ENCODE measurements at places on chromosomes 5 and 9.

- DNase-seq, result no peak
These were observed 644 bp upstream of the CTNNAL1 start for GRCh38 chr9:109013679-109014607.

DNA sequence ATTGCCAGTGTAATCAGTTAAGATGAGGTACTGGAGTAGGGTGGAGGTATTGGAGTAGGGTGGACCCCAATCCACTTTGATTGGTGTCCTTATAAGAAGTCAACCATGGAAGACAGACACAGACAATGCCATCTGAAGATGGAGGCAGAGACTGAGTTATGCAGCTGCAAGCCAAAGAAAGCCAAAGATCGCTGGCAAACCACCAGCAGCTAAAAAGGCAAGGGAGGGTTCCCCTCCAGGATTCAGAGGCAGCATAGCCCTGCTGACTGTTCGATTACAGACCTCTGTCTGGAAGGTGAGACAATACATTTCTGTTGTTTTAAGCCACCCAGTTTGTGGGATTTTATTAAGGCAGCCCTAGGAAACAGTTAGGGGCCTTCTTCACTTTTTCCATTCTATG lies 30.5 kb upstream of the CKMT2 start:
- no peak for DNase-seq

- DNase-seq, result no peak
These were observed 30.8 kb downstream of the TJP2 start for GRCh38 chr9:69204849-69205248.

DNA sequence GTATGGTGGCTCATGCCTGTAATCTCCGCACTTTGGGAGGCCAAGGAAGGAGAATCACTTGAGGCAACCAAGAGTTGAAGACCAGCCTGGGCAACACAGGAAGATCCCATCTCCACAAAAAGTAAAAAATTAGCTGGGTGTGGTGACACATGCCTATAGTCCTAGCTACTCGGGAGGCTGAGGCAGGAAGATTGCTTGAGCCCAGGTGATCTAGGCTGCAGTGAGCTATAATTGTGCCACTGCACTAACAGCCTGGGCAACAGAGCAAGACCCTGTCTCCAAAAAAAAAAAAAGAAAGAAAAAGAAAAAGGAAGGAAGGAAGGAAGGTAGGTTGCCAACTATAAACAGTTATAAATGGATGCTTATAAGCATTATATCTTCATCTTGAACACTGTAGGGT lies 51.0 kb downstream of the RFX3 start:
- DNase-seq, result no peak

DNA sequence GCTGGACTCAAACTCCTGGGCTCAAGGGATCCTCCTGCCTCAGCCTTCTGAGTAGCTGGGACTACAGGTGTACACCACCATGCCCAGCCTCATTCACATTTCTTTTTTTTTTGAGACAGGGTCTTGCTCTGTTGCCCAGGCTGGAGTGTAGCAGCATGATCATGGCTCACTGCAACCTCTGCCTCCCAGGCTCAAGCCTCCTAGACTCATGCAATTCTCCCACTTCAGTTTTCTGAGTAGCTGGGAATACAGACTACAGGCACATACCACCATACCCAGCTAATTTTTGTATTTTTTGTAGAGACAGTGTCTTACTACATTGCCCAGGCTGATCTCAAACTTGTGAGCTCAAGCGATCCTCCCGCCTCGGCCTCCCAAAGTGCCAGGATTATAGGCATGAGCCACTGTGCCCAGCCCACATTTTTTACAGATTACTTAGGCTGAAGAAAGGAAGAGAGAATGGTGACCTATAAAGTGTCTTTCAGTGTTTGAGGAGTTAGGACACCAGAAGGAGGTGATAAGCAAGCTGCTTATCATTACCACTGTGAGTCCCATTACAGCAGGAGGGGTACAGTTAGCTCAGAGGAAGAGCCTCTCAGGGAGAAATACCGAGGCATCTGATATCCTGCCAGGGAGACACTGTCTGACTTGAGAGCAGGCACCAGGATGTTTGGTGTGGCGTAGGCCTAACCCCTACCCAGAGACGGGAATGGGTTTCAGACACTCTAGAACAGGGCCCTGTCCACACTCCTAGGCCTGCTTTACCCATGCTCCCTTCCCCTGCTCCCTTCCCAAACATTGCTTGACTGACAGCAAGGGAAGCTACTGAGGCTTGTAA lies 9.7 kb downstream of the FAXDC2 start:
- no peak for DNase-seq

DNA sequence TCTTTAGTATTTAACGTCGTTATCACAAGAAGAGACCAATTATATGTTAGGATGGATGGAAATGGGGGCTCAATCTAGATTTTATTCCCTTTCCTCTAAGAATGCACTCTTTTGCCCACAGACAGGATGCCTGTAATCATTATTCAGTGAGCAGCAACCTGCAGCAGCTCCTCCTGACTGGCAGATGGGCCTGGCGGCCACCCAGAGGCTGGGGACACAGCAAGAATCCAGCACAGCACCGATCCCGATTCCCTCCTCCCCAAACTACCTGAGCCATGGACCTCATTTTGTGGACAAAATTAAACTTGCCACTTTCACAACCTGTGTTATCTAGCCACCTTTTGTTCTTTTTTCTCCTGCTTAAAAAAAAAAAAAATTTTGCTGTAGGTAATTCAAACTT lies 101.0 kb downstream of the USP20 start:
- no peak for DNase-seq

- no peak for DNase-seq
These were observed 88.4 kb upstream of the GRAMD2B start for GRCh38 chr5:126334760-126335159.

DNA sequence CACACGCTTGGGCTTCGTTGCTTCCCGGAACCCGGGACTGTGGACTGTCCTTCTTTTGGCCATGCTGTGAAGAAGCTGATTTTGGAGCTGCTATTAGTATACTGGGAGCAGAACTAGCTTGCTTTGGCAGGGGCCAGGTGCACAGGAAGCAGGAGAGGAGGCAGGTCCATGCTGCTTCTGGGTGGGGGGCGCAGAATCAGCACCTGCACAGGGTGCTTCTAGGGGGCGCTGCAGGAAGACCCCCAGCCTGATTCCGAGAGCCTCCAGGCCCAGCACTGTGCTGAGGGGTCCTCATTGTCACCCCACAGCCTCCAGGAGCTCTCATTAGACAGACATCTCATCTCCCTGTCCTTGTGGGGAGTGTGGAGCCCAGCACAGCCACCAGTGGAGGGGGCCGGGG lies 252.6 kb upstream of the IRX4 start:
- DNase-seq, result no peak

DNA sequence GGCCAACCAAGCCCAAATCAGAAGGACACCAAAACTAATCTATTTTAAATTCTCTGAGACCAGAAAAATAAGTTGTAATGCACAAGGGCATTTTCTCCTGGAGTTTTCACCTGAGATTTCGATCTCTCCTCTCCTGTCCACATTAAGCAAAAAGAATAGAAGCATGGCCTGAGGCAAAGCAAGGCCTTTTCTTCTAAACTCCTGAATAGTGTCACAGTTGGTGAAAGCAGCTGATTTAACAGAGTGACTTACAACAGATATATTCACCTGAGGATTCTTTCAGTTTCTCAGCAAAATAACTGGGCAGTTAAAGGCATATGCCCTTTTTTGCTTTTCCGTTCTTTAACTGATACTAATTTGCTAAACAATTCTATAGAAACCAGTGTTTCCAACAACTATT lies 547.7 kb downstream of the EFNA5 start:
- no peak for DNase-seq

- no peak for DNase-seq
These were observed 3.1 kb upstream of the ZNF474 start for GRCh38 chr5:122126177-122126755.

- no peak for DNase-seq
These were observed 31.3 kb downstream of the ZFYVE16 start for GRCh38 chr5:80439213-80439612.

GRCh38 chr5:31682851-31683250 lies 43.9 kb downstream of the PDZD2 start:
- no peak for DNase-seq

- no peak for DNase-seq
These were observed 68.5 kb downstream of the DROSHA start for GRCh38 chr5:31463351-31463750.
